ENCODE measurements at places on chromosomes 2 and 18. TPM values are rescaled to one million over a fixed set of nuclear protein-coding genes. Genes with fewer than 3 reads are reported as not detected.

CHRNG gene
- total RNA-seq, result not detected

PLEKHH2 gene
- total RNA-seq, result 0.13 TPM

REEP1 gene
- total RNA-seq, result 0.40 TPM

PFN4 gene
- total RNA-seq, result not detected

TUBA3E gene
- not detected for total RNA-seq

MEP1B gene
- not detected for total RNA-seq

LRRTM4 gene
- total RNA-seq, result not detected

HOXD11 gene
- total RNA-seq, result 0.10 TPM

SERPINB4 gene
- total RNA-seq, result not detected

BOLL gene
- total RNA-seq, result not detected

SF3B1 gene
- total RNA-seq, result 120 TPM

SCN7A gene
- not detected for total RNA-seq

SCYGR4 gene
- total RNA-seq, result not detected

DAPL1 gene
- not detected for total RNA-seq

PSTPIP2 gene
- total RNA-seq, result 5.6 TPM

REV1 gene
- 17.1 TPM for total RNA-seq

PAPOLG gene
- 10.7 TPM for total RNA-seq

CD8B2 gene
- total RNA-seq, result not detected

CABLES1 gene
- 11.9 TPM for total RNA-seq

KIAA2012 gene
- not detected for total RNA-seq

GREB1 gene
- total RNA-seq, result 0.34 TPM
